T-helper 1 cell treated with Interleukin-12 subunit alpha and Interleukin-12 subunit beta and Interleukin-4 antibody, amounts not matched to agents 30 ng/mL and 1 ng/mL, for 36 hours (primary cell): ENCODE measurements at places on chromosomes 7 and 10. TPM values are rescaled to one million over a fixed set of nuclear protein-coding genes. Genes with fewer than 3 reads are reported as not detected.

The DNA2 gene
- total RNA-seq: 36.3 and 38.1 TPM in 2 replicates

The CHAT gene
- total RNA-seq: not detected in 2 replicates

The PVRIG gene
- 69.1 and 72.8 TPM in 2 replicates for total RNA-seq

The VAX1 gene
- not detected in 2 replicates for total RNA-seq
